Inflammatory macrophage (primary cell): ENCODE measurements at places on chromosomes 3 and 15.
A peak's percentile ranks its signal among the peaks of the same experiment; 100 is the strongest.

DNA sequence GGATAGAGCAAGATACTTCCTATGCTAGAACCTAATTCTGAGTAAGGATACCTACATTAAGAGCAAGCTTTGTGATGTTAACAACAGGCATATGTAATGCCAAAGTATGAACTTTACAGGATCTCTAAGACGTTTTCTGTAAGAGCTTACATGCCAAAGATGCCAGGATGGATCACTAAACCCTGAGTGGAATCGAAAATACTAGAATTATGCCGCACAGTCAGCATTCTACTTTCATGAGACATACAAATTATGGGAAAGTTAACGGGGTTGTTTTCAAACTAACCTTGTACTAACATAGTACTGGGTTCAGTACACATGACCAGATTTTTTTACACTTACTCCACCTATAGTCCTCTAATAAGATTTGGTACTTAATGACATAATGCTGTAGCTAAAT lies 55.1 kb downstream of the AAGAB start:
- DNase-seq = no peak

DNA sequence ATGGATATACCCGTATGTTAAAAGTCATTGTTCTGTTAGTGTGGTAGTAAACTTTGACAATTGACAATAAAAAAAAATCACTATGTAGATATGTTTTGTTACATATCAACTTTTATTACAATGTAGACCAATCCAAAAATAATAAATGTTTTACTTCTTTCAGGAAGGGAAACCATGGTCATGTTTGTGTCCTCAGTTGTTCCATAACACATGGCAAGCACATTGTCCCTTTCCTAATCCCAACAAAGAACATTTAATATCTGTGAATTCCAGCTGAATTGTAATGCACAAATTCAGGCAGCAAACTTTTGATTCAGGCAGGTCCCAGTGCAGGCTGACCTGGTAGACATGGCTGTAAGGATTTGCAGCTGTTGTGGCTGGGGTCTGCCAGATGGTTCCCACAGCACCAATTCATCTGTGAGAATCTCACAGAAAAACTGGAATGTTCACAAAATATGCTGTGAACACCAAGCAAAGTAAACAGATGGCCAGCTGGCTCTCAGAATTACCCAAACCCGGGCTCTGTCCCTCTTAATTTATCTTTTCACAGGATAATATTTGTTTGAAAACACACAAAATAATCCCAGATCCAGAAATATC lies 1.9 kb upstream of the SPG21 start:
- DNase-seq = no peak

GRCh38 chr3:134346744-134347143 lies 27.5 kb downstream of the AMOTL2 start:
- no peak for DNase-seq

GRCh38 chr15:86773736-86774135 lies 694.1 kb downstream of the AGBL1 start:
- no peak for DNase-seq

- peak; percentile 59 for DNase-seq
Observed at GRCh38 chr15:98063315-98063714, 102.8 kb downstream of the ARRDC4 start.

DNA sequence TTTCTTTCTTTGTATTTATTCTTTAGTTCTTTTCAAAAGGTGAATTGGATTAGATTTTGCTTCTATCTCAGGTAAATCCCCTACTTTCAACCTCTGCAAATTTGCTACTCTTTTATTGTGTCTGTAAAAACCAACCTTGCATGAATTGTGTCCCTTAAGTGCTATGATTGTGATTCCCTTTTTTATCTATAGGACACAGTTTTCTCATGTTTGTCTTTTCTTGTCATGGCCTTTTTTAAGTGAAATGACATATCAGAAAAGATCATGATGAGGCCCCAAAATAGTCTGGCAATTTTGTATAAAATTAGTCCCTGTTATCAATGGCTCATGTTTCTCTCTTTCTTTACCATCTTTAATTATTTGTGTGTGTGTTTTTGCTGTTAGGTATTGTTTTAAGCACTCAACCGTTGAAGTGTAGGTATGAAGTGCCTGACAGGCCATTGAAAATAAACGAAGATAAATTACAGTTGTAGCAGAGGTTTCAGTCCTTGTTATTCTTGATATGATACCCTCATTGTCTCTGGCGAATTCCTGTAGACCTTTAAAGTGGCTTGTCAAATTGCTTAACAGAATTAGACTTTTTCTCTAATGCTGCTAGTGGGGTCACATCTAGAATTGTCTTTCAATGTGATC lies 184.3 kb downstream of the UBE2E2 start:
- no peak for DNase-seq

- DNase-seq = no peak
Observed at GRCh38 chr3:59341459-59341858, 291.6 kb upstream of the CFAP20DC start.

DNA sequence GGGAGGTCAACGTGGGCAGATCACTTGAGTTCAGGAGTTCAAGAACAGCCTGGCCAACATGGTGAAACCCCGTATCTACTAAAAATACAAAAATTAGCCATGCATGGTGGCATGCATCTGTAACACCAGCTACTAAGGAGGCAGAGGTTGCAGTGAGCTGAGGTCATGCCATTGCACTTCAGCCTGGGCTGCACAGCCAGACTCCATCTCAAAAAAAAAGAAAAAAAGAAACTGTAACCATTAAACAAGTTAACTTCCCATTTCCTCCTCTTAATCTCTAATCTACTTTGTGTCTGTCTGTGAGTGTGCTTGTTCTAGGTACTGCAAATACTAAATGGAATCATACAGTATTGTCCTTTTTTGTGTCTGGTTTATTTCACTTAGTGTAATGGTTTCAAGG lies 2.7 kb downstream of the RBM6 start:
- DNase-seq = no peak

DNA sequence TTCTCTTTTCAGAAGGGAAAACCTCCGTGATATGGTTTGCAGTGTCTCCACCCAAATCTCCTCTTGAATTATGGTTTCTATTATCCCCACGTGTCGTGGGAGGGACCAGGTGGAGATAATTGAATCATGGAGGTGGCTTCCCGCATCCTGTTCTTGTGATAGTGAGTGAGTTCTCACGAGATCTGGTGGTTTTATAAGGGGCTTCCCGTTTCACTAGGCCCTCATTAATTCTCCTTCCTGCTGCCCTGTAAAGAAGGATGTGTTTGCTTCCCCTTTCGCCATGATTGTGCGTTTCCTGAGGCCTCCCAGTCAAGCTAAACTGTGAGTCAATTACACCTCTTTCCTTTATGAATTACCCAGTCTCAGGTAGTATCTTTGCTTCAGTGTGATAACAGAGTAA lies 692.7 kb upstream of the GRM7 start:
- DNase-seq = peak; percentile 6

DNA sequence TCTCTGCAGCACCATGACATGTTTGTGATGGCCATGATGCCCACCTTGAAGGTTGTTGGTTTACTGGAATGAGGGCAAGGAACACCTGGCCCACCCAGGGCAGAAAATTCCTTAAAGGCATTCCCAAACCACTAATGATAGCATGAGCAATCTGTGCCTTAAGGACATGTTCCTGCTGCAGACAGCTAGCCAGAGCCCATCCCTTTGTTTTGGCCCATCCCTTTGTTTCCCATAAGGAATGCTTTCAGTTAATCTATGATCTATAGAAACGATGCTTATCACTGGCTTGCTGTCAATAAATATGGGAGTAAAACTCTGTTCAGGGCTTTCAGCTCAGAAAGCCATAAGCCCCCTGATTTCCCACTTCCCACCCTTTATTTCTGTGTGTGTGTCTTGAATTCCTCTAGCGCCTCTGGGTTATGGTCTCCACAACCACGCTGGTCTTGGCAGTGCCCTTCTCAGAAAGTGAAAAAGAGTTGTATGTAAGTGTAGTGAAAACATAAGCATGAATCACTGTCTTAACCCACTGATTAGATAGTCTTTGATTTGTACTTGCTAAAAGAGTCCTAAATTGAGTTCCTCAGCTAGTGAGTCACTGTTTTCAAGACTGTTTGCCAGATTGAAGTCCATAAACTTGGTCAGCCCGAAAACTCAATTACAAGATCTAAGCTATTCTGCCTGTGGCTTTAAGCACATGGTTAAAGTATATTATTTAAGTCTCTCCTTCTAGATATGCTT lies 19.0 kb upstream of the CCR2 start:
- DNase-seq = no peak

- DNase-seq = peak; percentile 38
Observed at GRCh38 chr3:121667333-121667732, 6.6 kb upstream of the HCLS1 start.

DNA sequence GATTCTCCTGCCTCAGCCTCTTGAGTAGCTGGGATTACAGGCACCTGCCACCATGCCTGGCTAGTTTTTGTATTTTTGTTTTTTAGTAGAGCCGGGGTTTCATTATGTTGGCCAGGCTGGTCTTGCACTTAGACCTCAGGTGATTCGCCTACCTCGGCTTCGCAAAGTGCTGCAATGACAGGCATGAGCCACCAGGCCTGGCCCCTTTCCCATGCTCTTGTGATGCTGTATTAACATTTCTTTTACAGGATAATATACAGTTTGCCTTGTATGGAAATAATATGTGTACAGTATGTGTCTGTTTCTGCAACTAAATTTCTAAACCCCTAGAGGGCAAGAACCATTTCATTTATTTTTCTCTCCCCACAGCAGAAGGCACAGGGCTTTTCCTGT lies 37.8 kb downstream of the SCG5 start:
- no peak for DNase-seq

DNA sequence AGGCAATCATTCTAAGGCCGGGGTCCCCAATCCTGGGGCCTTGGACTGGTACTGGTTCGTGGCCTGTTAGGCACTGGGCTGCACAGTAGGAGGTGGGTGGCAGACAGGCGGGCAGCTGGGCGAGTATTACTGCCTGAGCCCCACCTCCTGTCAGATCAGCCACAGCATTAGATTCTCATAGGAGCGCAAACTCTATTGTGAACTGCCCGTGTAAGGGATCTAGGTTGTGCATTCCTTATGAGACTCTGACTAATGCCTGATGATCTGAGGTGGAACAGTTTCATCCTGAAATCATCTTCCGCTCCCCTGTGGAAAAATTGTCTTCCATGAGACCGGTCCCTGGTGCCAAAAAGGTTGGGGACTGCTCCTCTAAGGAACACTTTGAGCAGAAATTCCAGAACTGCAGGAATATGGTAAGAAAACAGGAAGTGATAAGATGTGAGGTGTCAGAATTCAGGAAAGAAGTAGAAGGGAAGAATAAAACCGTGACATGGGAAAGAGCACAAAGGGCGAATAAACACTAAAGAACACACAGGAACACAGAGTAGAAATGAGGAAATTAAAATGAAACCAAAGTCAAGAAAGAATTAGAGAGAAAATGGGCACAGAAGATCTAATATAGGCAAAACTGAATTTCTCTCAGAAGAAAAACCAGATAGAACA lies 57.6 kb downstream of the PDCD6IP start:
- no peak for DNase-seq

DNA sequence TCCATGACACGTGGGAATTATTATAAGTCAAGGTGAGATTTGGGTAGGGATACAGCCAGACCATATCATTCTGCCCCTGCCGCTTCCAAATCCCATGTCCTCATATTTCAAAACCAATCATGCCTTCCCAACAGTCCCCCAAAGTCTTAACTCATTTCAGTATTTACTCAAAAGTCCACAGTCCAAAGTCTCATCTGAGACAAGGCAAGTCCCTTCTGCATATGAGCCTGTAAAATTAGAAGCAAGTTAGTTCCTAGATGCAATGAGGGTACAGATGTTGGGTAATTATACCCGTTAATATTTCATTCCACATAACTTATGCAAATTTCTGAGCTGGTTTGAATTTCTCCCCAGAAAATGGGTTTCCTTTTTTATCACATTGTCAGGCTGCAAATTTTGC lies 47.7 kb downstream of the RNF111 start:
- no peak for DNase-seq

DNA sequence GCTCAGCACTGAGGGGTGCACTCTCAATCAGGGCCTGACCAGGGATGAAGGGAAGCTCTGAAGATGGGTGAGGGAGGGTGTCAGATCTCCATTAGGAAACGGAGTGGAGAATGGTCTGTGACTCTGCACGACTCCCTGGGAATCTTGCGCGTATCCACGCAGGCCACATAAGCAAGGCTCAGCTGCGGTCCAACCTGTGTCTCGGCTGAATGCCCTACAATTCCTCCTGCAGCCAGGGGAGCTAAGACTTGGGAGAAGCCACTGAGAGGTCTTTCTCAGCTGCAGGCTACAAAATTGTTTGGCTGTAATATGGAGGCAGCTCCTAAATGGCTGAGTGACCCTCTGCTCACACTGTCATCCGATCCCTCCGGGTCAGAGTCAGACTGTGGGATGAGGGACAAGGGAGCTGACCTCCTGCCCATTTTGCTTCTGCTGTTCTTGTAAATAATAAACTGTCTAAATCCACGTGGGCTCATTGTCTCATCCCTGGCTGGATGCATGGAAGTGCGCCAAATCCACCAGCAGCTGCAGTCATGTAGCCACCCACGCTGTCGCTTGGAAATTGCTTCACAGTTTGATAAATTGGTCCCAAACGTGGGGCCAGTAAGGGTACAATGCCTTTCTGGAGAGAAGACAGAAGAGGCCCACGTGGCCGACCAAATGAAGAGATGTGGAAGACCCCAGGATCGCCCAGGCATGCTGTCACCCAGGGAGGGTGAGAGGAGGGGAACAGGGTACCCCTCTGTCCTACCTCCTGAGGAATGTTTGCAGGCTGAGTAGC lies 30.5 kb downstream of the ALS2CL start:
- no peak for DNase-seq

DNA sequence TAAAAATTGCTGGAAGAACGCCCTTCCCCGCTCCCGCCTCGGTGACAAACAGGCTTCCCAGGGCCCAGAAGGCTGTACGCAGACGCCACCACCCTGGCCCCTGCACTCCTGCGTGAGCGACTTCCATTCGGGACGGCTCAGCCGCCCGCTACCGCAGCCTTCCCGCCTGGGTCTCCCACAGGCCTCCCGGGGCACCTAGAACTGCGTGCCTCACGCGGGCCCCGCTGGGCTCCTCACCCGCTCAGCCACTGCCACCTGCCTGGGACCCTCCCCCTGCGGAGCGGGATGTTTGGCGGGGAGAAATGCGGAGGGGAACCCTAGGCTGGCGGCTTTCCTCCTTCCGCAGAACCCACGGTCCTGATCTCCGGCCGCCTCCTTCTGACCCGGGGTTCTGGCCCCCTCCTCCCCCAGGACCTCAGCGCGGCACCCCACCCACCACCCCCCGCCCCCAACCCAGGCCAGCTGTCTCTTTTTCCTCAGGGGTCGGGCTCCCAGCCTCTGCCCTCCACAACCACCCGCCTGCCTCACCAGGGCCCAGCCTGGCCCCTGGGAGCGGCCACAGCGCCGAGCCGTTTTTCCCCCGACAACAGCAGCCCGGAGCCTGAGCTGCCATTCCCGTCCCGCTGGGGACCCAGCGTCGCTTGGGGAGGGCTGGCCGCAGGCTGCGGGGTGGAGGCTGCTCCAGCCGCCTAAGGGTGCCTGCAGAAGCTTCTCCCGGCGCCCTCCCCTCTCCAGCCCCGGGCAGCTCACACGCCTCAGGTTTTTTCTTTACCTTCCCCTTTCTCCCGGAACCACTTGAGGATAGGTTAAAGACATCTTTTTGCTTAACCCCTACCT lies 27.6 kb upstream of the RAB7A start:
- DNase-seq = no peak

- DNase-seq = peak; percentile 57
Observed at GRCh38 chr3:52670621-52671521, 14.8 kb downstream of the PBRM1 start.

GRCh38 chr15:40911141-40911540 lies 16.9 kb downstream of the VPS18 start:
- no peak for DNase-seq

- DNase-seq = no peak
Observed at GRCh38 chr3:31288641-31289100, 244.1 kb upstream of the STT3B start.
